ENCODE measurements at places on chromosomes 16 and 17.

DNA sequence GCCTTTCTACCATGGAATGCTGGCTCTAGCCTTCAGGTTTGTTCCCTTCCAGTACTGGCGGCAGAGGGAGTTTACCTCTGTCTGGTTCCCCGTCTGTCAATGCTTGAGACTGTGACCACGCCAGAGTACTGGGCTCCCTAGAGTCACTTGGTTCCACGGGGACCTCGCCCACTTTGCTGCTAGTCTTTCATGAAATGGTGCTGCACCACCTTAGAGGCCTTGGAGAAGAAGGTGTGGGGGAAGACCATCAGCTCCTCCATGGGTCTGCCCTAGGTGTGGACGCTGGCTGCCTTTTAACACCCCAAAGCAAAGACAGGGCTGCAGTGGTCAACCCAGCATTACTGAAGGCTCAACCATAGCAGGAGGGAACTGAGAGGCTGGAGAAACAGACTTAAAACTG is 55.3 kb upstream of the KSR1 start:
- DNase-seq, result no peak

- peak; percentile 23 for DNase-seq
These were observed 331 bp upstream of the CCDC92B start for GRCh38 chr17:2749784-2750181.

DNA sequence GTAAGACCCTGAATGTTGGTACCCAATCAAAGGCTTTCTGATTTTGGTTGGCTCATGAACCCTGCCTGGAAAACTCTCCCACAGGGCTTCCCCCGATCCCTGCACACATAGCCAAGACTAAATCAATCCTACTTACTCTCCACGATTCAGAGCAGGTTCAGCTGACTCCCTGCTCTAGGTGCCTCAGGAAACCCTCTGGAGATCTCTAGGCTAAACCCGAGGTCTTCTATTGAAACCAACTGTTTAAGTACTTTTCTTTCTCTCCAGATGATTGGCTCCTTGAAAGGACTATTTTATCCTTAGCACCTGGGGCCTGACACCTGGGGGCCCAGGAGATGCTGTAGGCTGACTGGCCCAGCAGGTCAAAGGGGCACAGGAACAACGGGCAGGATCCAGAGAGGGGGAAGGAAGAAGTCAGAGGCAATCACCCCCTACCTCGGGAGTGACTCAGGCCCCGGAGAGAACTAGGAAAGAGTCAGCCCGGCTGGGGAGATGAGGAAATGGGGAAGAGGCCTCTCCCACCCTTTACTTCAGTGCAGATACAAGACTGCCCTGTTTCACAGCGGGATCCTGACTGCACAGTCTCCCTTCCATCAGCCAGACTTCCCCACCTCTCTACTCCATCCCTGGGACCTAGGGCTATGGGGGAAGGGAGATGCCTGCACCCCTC is 2.0 kb downstream of the TBC1D10B start:
- no peak for DNase-seq

DNA sequence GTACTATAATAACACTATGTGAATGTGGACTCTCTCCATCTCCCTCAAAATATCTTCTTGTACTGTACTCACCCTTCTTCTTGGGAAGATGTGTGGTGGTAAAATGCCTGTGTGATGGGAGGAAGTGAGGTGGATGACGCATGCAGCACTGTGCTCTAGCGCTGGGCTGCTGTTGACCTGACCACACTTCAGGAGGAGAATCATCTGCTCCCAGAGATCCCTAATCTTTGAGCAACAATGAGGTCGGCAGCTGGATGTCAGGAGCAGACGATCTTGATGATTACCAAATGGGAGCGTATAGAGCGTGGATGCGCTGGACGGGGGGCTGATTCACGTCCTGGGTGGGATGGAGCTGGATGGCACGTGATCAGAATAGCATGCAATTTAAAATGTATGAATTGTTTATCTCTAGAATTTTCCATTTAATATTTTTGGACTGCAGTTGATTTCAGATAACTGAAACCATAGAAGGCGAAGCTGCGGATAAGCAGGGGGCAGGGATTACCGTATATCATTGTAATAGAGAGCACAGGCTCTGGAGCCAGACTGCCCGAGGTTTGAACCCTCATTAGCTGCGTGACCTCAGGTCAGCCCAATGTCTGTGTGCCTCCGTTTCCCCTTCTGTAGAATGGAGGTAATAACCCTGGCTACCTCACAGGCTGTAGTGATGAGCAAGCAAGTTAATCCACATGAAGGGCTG is 23.7 kb upstream of the CYLD start:
- DNase-seq, result no peak

DNA sequence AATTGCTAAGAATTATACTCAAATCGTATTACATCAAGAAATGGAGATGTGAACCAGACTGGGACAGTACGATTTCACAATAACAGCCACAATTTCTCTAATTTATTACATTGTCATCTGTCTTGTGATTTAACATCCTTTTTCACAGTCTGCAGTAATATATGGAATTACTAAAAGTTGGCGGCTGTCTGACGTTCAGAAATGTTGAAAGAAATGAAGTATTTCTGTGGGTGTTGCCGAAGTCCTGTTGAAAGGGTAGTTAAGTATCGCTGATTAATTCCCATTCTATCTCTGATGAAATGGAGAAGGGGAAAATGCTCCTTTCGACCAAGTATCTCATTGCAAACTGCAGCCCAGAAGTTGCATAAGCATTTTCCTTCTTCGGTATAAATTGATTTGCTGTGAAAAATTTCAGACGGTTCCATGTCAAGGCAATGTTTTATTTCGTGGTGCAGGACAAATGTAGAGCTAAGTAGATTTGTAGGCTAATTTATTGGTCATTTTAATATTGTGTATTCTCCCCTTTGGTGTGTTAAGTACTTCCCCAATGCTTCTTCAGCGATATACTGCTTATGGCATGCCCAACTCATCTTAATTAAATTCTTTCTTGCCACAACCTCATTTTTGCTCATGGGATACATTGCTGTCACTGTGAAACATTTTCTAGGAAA is 775.2 kb upstream of the RBFOX1 start:
- no peak for DNase-seq

DNA sequence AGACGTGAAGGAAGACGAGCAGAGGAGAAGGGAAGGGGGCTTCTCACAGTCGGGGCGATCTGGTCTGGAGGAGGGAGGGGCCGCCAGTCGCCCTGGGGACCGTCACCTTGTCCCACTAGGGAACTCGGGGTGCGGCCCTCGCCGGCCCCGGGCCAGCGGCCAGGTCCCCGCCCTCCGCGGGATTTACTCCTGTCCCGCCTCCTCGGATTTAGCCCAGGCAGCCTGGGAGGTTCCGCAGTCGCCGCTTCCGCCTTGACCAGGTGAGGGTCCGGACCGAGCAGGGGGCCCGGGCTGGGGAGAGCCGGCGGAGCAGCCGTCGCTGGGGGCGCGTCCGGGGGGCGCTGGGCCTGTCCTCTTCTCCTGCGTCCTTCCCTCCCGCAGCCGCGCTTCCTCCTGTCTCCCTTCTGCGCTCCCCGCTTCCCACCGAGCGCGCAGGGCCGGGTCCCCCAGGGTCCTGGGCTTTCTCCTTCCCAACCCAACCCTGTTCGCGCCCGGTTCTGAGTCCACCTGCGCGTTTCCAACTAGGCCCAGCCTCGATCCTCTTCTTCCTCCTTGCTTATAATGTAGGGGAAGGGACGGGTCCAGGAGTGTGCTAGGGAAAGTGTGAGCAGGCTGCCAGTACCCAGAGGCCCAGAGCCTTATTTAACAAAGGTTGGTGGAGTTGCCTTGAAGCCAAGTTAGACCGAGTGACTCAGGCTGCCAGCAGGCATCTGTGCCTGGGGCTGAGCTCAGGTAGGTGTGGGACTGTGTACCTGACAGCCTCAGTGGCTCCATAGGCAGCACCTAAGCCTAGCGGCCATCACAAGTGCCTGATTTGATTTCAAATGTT is at the start of gene TNK1:
Gene TNK1, plus strand, starts transcription at position 235 of the 829 bp plus-strand sequence. CDS start 1,838 bp downstream, outside the sequence.
- DNase-seq, result no peak

DNA sequence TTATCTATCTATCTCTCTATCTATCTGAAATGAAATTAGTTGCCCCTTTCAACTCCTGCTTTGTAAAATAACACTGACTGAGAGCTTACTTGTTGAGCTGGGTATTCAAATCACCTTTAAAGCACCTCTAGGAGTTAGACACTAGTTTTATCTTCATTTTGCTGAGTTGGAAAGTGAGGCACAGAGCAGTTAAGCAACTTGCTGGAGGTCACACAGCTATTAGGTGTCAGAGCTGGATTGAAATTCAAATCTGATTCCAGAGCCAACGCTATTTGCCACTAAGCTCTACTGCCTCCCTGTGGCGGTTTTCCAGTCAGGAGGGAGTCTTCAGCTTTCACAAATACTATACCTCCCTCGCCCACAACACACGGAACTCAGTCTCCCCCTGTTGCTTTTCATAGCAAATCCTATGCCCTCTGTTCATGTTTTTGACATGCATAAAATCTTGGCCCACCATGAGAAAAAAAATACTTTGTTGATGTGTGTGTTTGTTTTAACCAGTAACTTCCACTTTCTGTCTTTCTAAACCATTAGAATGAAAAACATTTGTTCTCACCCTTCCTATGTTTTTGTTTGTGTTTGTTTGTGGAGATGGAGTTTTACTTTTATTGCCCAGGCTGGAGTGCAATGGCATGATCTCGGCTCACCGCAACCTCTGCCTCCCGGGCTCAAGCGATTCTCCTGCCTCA is 74.8 kb upstream of the SMURF2 start:
- no peak for DNase-seq

- DNase-seq, result no peak
These were observed 36.7 kb downstream of the PLXDC1 start for GRCh38 chr17:39114723-39115122.

DNA sequence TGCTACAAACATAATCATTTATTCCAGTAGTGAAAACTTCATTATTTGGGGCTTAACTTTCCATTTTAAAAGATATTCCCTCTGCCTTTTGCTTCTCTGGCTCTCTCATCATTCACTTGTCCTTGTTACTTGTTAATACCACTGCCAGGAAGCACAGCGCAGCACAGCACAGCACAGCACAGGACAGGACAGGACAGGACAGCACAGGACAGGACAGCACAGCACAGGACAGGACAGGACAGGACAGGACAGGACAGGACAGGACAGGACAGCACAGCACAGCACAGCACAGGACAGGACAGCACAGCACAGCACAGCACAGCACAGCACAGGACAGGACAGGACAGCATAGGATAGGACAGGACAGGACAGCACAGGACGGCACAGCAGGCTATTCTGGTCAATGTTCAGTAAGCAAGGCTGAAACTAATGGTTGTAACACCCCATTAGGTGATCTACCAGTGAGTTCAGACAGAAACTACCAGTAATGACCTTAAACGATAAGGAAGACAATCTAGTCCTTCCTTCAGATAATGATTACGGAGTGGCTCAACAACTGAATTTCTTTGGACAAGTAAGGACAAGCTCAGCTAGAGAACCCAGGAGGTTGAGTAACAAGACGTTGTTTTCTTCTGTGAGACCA is 31.9 kb downstream of the COG1 start:
- DNase-seq, result no peak

GRCh38 chr17:38587947-38588787 is 17.6 kb downstream of the SRCIN1 start:
- peak; percentile 71 for DNase-seq
